Left hindlimb (tissue), 1 donor: ENCODE measurements at places on chromosomes 1 and 21.
A peak's percentile ranks its signal among the peaks of the same experiment; 100 is the strongest.

GRCh38 chr1:203681739-203682138, 55.1 kb downstream of the ATP2B4 start:
- DNase-seq = no peak

DNA sequence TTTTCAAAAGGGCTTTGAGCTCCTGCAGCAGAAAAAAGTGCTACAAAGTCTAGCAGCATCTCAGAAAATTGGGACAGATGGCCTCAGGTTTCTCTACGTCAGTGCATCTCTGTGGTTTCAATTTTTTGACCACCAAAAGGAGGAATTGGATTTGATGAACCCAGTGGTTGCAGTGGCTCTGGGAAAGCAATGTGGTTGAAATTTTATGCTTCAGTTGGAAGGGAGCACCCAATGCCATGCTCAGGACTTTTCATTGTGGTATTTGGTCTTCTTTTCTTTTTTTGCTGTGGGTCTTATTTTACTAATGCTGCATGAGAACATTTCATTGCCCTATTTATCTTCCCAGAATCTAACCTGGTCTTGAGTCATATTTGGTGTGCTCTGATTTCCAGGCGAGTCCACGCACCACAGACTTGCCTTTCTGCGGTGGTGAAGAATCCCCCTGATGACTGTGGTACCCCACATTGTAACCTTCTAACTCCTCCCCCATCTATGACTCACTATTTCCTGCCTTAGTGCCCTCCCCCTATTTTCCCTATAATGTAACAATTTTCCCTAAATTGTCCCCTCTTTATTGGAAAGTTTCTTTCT, 56.7 kb downstream of the S1PR1 start:
- peak; percentile 51 for DNase-seq

DNA sequence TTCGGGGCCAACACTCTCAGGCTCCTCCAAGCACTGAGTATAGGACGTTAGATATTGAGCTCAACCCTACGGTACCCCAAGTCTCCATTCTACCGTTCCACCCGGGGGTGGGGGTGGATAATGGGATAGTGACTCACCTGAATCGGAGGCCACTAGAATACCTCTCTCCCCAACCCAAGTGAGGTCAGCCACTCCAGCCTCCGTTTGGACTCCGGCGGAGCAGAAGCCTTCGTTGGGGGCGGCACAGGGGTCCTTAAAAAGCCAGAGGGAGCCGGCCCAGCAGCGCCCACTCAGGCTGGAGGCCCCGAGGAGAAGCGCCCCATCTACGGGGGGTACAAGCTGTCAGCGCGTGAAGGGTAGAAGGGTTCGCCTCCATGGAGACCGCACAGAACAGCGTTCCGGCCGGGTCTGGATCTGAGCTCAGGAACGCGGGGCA, 556 bp downstream of the WDR77 start:
- no peak for DNase-seq

GRCh38 chr1:74526708-74527107, 14.3 kb upstream of the LRRC53 start:
- no peak for DNase-seq

- no peak for DNase-seq
These were observed 139.5 kb upstream of the KCNK2 start for GRCh38 chr1:214943054-214943453.

DNA sequence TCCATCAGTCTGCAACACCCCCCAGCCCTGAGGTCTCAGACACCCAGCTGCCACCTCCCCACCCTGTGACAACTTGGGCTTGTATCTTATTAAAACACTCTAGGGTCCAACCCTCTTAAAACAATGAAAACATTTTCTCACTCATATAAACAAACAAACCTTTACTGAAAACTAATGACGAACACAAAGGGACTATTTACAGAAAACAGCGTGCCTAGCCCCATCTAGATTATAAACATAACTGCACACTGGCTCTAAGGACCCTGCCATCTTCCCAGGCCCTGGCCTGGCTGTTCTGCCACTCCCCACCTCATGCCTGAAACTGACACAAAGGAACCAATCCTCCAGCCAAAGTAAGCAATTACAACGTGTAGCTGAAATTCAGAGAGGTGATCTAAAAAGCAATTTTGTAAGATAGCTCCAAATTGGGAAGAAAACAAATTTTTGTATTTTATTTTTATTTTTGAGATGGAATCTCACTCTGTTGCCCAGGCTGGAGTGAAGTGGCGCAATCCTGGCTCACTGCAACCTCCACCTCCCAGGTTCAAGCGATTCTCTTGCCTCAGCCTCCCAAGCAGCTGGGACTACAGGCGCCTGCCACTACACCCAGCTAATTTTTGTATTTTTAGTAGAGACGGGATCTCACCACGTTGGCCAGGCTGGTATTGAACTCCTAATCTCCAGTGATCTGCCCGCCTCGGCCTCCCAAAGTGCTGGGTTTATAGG, 40.9 kb downstream of the CAPZB start:
- no peak for DNase-seq

DNA sequence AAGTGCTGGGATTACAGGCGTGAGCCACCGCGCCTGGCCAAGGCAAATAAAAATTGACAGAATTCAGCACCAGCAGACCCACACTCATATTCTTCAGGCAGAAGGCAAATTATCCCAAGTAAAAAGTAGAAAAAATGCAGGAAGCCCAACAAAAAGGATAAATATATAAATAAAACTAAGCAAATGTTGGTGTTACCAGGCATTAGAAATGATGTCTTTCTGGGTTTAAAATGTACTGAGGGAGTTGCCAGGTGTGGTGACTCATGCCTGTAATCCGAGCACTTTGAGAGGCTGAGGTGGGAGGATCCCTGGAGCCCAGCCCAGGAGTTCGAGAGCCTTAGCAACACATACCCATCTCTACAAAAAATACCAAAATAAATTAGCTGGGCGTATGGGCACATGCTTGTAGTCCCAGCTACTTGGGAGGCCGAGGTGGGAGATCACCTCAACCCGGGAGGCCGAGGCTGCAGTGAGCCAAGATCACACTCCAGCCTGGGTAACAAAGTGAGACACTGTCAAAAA, 6.3 kb downstream of the INTS11 start:
- peak; percentile 82 for DNase-seq

DNA sequence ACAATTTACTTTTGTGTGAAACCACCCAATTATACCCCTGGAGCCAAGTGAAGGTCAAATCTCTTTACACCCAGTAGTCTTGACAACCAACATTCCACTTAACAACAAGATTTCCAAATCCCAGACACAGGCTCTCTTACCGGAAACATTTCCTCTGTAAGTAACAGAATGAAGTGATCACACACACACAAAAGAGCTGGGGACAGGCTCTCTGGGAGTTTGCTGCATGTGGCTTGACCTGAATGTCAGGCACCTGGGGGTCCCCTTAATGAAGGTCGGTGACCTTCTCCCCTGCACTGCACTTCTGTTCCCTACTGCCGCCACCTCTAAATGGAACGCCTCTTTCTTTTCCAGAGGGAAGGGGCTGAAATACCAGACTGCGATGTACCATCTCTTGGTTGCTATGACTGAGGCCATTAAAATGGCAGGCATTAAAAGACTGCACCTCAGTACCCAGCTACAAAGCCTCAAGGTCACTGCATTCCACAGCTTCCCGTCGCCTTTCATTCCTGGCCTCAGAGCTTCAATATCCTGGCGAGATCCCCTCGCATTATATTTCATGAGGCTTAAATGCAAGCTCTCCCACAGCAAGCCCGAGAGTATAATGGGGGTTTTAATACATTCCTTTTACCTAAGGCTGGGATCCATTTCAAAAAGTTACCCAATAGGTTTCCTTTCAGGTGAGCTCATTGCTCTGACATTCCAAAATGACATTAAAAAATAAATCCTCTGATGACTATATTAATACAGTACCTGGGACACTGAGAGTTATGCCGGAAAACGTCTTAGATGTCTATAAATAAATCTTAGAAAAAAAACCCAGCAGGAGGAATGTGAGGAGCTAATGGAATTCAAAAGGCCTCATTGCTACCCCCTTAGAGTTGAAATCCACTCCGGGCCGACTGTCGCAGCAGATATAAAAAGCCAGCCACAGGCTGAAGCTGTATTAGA, 90.9 kb upstream of the DIRAS3 start:
- DNase-seq = no peak

GRCh38 chr1:21742578-21742977, 40.4 kb downstream of the USP48 start:
- DNase-seq = no peak

GRCh38 chr1:51242546-51242945, 6.5 kb downstream of the RNF11 start:
- no peak for DNase-seq

DNA sequence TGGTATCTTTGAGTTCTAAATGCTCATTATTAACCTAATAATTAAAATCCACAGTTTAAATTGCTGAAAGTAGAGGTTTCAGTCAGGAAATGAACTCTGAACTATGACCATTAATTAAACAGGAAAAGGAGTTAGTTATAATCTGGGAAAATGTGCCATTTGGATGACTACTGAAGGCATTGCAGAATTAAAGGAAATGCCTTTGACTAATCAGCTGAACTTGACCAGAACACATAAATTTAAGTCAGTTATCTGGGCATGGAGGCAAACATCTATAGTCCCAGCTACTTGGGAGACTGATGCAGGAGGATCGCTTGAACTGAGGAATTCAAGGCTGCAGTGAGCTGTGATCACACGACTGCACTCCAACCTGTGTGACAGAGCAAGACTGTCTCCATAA, 31.9 kb downstream of the SLC44A5 start:
- no peak for DNase-seq

- no peak for DNase-seq
These were observed 291.8 kb downstream of the DISC1 start for GRCh38 chr1:231918239-231919015.

- DNase-seq = no peak
These were observed 1.7 kb upstream of the SORT1 start for GRCh38 chr1:109399326-109399957.

- DNase-seq = no peak
These were observed 22.4 kb downstream of the CNIH4 start for GRCh38 chr1:224378855-224379631.

- DNase-seq = no peak
These were observed 107.5 kb upstream of the RUNX1 start for GRCh38 chr21:35156293-35157278.

GRCh38 chr1:24727501-24728216, 17.6 kb upstream of the CLIC4 start:
- peak; percentile 60 for DNase-seq

DNA sequence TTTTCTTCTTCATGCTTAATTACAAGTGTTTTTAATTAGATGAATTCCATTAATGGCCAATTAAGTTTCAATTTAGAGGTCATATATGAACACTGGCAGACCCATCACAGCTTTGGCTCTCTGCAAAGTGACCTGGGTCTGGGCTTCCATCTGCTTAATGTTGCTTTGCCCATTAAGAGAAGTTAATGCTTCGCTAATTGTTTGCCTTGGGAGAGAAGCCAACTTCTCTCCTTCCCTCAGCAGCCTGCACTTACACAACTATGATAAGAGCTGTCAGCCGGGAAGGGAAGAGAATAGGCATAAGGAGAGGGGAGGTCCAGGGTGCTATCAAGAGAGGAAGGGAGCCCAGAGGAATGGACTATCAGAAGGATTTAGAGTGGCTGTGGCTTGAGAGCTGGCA, 29.0 kb upstream of the CCDC190 start:
- no peak for DNase-seq

GRCh38 chr1:94358630-94359599, 59.3 kb upstream of the ABCD3 start:
- no peak for DNase-seq

GRCh38 chr1:28812669-28813468, 899 bp downstream of the OPRD1 start:
- DNase-seq = no peak

DNA sequence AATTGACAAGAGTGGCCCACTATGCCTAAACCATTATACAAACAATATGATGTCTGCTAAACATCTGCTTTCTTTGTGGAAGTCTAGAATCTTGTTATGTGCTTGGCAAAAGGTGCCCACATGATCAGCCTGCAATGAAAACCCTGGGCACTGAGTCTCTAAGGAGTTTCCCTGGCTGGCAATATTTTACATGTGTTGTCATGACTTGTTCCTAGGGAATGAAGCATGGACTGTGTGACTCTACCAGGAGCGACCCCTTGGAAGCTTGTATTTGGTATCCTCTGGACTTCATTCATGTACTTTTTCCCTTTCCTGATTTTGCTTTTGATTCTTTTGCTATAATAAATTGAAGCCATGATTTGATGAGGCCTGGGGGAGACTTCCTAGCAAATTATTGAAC, 324.9 kb downstream of the HHIPL2 start:
- DNase-seq = no peak

- no peak for DNase-seq
These were observed 85.7 kb downstream of the GLUL start for GRCh38 chr1:182305861-182306260.

DNA sequence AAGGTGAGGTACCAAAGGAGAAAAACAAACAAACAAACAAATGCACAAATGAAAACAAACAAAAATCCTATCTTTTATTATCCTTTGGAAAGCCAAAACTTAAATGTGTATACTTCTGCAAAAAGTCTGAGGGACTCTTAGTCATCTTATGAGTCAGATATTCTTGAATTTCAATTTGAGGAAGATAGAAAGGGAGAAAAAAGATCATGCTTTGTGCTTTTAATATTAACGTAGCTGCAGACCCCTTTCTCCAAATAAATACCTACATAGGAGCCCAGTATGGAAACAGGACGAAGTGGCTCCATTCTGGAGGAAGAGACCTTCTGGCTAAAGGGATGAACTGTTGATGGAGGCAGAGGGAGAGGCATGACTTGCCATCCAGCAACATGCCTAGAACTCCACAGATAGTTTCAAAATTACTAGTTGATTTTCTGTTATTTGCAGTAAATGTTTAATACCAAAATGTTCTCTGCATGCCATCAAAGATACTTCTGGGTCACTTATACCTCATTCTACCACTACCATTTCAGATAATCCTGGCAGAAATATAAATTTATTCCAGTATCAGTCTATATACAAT, 25.4 kb downstream of the NUP210L start:
- DNase-seq = no peak

- DNase-seq = no peak
These were observed 39.0 kb downstream of the SLC44A3 start for GRCh38 chr1:94859174-94859573.

DNA sequence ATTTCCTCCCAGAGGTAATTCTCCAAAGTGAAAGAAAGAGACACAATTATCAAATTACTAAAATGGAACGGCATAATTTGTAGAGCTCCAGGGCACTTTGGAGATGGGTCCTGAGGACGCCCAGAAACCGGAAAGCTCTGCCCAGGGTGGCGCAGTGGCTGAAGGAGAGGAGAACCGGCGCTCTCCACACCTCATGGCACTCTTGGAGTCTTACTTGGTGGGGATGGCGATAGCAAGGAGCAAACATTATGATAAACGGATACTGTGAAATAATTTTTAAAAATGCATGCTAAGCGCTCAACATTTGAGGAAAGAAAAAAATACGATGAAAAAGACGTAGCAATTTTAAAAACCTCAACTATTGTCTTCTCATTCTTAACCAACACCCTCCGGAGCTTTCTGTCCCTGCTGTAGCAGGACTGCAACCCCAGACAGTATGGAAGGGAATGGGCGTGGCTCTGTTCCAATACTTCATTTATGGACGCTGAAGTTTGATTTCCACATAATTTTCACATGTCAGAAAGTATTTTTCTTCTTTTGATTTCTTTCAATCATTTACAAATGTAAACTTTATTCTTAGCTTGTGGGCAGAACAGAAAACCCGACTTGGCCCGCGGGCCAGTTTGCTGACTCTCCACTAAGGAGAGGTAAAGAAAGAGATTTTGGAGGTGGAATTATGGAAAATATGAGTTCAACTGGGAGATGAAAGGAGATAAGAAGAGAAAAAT, 1.1 kb downstream of the S100A11 start:
- DNase-seq = peak; percentile 42

GRCh38 chr1:155196893-155197638, 10.6 kb downstream of the THBS3 start:
- DNase-seq = peak; percentile 43
